Stimulated activated CD8-positive, alpha-beta memory T cell treated with anti-CD3 and anti-CD28 coated beads, Interleukin-4, amount 100 ng/mL, for 48 hours (primary cell): ENCODE measurements at places on chromosomes 16 and 17.

- DNase-seq: no peak
Measured at GRCh38 chr17:80995131-80995530, 3.5 kb downstream of the CHMP6 start.

GRCh38 chr17:57767561-57767960 lies 22.5 kb upstream of the CCDC182 start:
- DNase-seq: no peak

DNA sequence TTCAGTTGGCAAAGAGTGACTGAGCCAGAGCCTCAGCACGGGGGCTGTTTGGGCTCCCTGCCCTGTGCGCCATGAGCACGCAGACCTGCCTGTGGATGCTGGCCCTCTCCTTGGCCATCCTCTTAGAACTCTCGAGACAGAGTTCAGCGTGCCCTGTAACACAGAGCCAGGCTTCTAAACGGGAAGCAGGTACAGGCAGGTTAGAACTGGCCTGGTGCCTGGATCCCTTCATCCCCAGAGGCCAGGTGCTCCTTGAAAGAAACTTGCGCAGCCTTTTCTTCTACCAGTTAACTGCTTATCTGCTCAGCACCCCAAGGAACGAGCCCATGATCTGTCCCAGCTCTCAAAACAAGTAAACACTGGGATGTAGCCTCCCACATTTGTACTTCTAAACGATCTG lies 6.9 kb downstream of the CCNF start:
- DNase-seq: no peak

DNA sequence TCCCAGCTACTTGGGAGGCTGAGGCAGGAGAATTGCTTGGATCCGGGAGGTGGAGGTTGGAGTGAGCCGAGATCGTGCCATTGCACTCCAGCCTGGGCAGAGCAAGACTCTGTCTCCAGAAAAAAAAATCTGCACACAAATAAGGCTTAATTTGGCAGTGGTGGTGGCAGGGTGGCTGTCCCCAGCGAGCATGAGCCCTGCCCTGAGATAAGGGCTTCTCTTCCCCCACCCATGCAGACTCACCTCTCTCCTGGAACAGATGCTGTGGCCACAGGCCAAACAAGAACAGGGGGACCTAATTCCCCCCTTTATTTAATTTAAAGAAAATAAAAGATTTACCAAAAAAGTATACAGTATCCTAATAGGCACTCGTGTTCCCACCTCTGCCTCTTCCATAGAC lies 157.2 kb downstream of the RAB11FIP4 start:
- no peak for DNase-seq

- peak; percentile 38 for DNase-seq
Measured at GRCh38 chr17:47776330-47777197, 43.5 kb downstream of the TBX21 start.

DNA sequence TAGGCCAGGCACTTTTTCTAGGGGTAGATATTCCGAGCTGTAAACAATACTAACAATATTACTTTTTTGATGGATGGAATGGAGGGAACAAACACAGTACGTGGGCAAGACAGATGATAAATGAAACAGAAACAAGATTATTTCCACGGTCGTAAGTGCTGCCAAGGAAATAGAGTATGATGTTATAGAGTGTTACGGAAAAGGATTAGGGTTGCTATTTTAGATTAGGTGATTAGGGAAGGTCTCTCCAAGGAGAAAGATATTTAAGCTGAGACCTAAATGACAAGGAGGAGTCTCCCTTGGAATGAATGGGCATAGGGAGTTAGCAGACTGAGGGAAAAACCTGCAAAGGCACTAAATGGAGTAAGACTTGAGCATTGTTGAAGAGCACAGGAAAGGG lies 8.3 kb downstream of the ADPRM start:
- DNase-seq: no peak

GRCh38 chr17:79826204-79826680 lies 13.0 kb downstream of the CBX4 start:
- DNase-seq: no peak

GRCh38 chr17:27492470-27492869 lies 36.2 kb downstream of the KSR1 start:
- no peak for DNase-seq

GRCh38 chr16:69315486-69316311 lies 4.5 kb downstream of the VPS4A start:
- no peak for DNase-seq

- DNase-seq: no peak
Measured at GRCh38 chr16:1398826-1399581, 15.5 kb downstream of the UNKL start.

DNA sequence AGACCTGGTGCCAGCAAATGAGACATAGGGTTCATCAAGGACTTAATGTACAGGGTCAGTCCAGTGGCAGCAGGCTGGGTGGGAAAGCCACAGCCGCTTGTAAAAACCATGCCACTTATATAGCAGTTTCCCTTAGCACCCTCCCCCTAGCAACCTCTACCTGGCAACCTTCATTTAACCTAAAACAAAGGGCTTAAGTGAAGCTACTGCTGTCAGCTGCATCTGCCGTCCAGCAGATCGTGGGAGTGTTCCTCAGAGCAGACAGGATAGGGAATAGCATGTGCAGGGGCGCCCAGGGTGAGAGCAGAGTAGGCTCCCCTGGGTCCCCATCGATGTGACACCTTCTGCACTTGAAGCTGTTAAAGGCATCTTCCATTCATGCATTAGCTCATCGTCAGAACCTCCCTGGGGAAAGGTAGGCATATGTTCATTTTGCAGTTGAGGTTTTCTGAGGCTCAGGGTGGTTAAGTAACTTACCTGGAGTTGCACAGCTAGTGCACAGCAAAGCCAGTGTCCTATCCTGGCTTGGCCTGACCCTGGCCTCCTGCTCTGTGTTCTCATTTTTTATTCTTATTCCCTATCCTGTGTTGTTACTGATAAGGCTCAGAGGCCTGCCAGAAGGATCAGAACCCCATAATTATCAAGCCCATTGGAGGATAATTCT lies 112.5 kb downstream of the SOCS1 start:
- no peak for DNase-seq

DNA sequence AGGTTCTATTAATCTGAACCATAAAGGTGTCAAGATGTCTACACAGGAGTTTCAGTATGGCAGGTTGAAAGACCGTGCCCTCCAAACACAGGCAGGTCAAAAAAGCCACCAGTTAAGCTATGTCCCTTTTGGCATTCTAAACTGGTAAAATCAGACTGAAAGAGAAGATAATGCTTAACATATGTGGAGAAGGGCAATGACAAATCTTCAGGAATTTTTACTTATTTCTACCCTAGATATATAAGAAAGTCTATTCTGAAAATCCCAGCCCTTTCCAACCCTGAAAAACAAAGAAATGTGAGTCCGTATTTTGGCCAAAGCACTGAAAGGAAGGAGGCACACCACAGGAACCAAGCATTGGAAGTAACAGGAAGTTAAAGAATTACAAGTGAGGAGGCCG lies 16.5 kb downstream of the AP1G1 start:
- no peak for DNase-seq

- no peak for DNase-seq
Measured at GRCh38 chr17:82217530-82218204, 5.0 kb upstream of the CCDC57 start.

DNA sequence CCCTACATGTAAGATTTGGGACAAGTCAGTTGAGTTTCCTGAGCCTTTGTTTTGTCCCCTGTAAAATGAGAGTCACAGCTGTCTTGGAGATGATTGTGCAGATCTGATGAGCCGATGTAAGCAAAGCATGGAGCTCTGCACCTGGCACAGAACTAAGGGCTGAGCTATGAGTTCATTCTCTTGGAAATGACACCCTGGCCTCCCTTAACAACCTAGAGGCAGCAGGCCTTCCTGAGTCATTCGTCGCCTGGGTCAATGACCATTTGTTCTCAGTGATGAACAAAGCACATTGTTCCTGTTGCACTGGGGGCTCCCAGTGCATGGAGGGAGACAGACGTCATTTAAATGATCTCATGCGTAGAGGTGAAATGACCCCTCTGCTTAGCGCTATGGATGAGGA lies 62.8 kb upstream of the GCSH start:
- no peak for DNase-seq

DNA sequence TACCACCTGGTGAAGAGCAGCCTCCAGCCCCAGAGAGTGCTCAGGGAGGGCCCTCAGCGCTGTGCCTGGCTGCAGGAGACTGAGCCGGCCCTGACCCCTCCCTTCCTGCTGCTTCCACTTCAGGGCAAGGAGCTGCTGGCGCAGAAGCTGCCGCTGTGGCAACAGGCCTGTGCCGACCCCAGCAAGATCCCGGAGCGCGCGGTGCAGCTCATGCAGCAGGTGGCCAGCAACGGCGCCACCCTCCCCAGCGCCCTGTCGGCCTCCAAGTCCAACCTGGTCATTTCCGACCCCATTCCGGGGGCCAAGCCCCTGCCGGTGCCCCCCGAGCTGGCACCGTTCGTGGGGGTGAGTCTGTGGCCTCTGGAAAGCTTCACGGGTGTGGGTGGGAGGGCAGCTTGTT lies 61.9 kb upstream of the PVALEF start:
- DNase-seq: no peak

DNA sequence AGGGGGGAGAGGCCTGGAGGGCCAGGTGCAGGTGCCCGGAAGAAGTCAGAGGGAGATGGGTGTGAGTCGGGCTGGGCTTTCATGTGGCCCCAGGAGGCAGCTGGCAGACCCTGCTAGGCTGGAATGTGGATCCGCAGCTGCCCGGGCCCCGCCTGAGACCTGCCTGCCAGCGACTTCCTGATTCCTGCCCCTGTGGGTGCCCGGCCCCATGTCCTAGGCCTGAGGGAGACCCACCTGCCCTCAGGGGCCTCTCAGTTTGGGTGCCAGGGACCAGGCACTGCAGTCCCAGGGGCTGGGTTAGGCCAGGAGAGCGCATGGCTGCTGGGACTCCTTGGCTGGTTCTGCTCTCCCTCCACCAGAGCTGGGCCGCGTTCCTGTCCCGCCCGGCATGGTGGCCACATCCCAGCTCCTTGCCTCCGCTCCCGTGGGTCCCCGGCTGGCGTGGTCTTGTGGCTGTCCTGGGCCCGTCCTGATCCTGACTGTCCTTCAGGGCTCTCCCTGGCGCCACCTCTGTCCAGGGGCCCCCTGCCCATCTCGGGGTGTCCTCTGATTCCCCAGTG lies 22.1 kb upstream of the SPNS2 start:
- DNase-seq: no peak

GRCh38 chr16:2520784-2521531 lies 787 bp downstream of the AMDHD2 start:
- peak; percentile 61 for DNase-seq

DNA sequence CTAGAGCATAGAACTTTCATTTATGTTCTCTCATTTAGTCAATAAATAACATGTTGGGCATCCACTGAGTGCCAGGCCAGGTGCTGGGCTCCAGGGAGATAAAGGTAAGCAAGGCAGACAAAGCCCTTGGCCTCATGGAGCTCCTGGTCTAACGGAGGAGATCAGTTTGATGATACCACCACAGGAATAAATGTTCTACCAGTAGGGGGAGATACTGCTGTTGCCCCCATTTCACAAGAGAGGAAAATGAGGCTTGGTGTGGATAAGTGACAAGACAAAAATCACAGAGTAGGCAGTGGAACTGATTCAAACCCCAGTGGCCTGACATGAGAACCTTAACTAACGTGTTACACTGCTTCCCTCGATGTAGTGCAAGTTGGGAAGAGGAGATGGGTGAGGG lies 80.4 kb upstream of the ERCC4 start:
- no peak for DNase-seq

DNA sequence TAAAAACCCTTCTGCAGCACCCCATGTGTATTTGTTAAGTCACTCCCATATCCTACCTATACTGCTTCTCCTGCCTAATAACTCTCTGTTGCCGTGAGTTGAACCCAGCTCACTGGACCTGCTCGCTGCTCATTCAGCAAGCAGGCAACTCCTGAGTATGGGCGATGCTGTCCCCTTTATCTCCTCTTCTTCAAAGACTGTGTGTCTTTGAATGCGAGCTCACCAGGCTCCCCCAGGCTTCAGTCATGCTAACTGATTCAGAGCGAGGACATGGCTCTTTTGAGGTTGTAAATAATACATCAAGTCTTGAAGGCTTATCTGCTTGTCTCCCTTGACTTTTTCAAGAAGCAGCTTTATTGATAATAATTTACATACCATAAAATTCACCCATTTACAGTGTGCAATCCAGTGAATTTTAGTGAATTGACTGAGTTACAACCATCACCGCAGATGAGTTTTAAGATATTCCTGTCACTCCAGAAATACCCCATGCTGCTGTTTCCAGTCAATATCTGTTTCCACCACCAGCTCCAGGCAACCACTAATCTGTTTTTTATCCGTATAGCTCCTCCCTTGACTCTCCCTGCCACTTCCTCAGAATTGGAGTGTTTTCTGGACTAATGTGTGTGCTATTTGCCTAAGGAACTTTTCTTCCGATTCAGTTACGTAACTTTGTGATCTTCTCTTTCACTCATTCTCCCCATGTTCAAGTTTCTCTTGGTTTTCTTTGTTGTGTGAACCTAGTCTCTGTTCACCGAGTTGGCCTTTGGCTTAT lies 132.2 kb downstream of the SPECC1 start:
- no peak for DNase-seq

- DNase-seq: no peak
Measured at GRCh38 chr16:87132361-87133014, 184.7 kb downstream of the C16orf95 start.

DNA sequence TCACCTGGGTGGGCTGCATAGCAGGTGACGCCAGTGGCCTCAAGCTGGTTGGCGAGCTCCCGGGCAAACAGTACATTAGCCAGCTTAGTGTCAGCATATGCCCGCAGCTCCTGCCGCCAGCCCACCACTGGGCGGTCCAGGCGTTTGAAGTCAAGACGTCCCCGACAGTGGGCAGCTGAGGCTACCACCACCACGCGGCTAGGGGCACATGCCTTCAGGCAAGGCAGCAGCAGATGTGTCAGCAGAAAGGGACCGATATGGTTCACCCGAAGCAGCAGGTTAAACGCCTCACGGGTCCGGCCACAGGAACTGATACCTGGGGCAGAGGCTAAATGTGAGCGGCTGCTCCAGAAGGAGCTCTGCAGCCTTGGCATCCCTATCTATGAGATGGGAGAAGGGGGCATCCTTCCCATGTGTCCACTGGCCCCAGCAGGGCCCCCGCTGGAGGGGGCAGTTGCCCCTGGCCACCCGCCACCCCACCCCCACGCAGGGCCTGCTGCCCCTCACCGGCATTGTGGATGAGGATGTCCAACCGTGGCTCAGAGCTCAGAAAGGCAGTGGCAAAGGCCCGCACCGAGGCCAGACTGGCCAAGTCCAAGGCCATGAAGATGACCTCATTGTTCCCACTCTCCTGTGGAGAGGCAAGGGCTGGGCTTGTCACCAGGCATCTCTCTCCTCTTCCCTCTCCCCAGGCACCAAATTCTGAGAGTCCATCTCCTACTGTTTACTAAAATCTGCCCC lies 1.7 kb downstream of the DHRS13 start:
- no peak for DNase-seq

DNA sequence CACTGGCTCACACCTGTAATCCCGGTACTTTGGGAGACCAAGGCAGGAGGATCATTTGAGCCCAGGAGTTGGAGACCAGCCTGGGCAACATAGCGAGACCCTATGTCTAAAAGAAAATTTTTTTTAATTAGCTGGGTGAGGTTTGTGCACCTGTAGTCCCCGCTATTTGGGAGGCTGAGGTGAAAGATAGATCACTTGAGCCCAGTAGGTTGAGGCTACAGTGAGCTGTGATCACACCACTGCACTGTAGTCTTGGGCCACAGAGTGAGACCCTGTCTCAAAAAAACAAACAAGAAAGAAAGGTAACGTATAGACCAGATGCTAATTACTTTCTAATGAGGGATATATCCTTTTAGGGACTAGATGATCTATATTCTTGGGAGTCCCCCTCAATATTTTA lies 8.1 kb downstream of the NOL11 start:
- no peak for DNase-seq

GRCh38 chr17:40791787-40792436 lies 7.8 kb downstream of the KRT28 start:
- DNase-seq: no peak
